ENCODE measurements at places on chromosomes 2 and 18.

- H3K27me3 ChIP-seq: no peaks in the 10 kb centered on the region
- H3K4me1 ChIP-seq: peaks cover 10% of the 10 kb centered on the region
- no peak overlapping the region for H3K27ac ChIP-seq
- H3K36me3 ChIP-seq: no peaks in the 10 kb centered on the region
- DNase-seq: peak; percentile 57
- H3K4me3 ChIP-seq: no peak overlapping the region
Measured at GRCh38 chr2:55493220-55493619, 26.3 kb upstream of the CFAP36 start.

DNA sequence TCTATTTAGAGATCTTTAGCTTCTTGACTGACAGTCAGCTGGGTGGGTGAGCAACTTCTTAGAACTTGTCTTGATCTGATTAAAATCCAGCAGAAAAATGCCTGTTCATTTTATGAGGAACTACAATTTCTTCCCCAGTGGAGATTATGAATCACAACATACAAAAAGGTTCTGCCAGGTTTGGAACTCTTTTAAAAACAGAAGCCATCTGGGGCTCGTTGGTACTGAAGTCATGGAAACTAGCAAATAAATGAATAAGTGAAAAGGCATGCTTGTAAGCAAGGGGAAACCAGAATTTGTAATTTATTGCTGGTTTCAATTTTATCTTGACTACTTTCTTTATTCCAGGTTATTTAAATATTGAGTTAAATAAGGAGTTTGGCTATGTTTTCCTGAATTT is 767.4 kb downstream of the MBD2 start:
- no peaks in the 10 kb centered on the region for H3K4me1 ChIP-seq
- no peak for DNase-seq
- no peak overlapping the region for H3K4me3 ChIP-seq
- no peaks in the 10 kb centered on the region for H3K36me3 ChIP-seq
- H3K27me3 ChIP-seq: no peaks in the 10 kb centered on the region

DNA sequence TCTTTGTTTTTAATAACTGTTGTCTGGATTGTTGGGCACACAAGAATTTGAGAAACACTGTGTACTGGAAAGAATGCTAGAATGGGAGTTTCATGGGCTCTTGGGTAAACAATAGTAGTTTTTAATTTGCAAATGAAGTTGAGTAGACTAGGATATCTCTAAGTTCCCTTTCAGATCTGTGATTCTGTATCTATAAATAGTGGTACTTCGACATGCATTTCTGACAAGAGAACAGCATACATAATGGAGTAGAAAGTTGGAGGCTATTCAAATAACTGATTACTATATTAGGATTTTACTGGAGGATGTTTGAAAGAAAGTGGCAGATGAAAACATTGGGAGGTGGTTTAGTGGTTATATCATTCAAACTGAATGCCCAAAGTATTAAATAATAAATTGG is 29.5 kb downstream of the EPB41L5 start:
- no peaks in the 10 kb centered on the region for H3K4me1 ChIP-seq
- no peak overlapping the region for H3K4me3 ChIP-seq
- no peak for DNase-seq
- no peaks in the 10 kb centered on the region for H3K36me3 ChIP-seq
- no peak overlapping the region for H3K27ac ChIP-seq
- no peaks in the 10 kb centered on the region for H3K27me3 ChIP-seq

GRCh38 chr2:99607861-99608491 is 118.2 kb upstream of the REV1 start:
- H3K36me3 ChIP-seq: no peaks in the 10 kb centered on the region
- 0 out of 2 replicates have a peak, but pooled peaks cover 5% of the 10 kb centered on the region for H3K4me1 ChIP-seq
- DNase-seq: no peak
- H3K27me3 ChIP-seq: no peaks in the 10 kb centered on the region

GRCh38 chr2:144707736-144708326 is 187.9 kb upstream of the ZEB2 start:
- no peak for DNase-seq
- no peak overlapping the region for H3K27ac ChIP-seq
- no peak overlapping the region for H3K4me3 ChIP-seq
- H3K27me3 ChIP-seq: no peaks in the 10 kb centered on the region
- H3K4me1 ChIP-seq: peaks cover 24% of the 10 kb centered on the region
- no peaks in the 10 kb centered on the region for H3K36me3 ChIP-seq

DNA sequence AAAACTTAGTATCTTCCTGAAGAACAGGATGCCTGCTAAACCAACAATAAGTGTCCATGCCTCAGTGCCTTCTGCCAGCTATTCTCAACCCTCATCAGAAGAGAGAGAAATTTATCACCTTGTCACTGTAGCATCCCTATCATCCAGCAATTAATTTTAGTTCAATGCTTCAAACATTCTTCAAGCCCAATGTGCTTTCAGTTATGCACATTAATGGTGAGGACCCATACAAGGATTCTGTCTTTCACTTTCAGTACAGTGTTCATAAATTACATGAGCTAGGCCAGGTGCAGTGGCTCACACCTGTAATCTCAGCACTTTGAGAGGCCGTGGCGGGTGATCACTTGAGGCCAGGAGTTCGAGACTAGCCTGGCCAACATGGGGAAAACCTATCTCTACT is 47.0 kb upstream of the MSH6 start:
- no peak overlapping the region for H3K27ac ChIP-seq
- no peaks in the 10 kb centered on the region for H3K4me1 ChIP-seq
- no peak for DNase-seq

GRCh38 chr18:59150236-59150635 is 10.6 kb downstream of the SEC11C start:
- H3K27ac ChIP-seq: no peak overlapping the region
- no peaks in the 10 kb centered on the region for H3K27me3 ChIP-seq
- DNase-seq: no peak
- peaks cover 6% of the 10 kb centered on the region for H3K36me3 ChIP-seq
- H3K4me1 ChIP-seq: no peaks in the 10 kb centered on the region

DNA sequence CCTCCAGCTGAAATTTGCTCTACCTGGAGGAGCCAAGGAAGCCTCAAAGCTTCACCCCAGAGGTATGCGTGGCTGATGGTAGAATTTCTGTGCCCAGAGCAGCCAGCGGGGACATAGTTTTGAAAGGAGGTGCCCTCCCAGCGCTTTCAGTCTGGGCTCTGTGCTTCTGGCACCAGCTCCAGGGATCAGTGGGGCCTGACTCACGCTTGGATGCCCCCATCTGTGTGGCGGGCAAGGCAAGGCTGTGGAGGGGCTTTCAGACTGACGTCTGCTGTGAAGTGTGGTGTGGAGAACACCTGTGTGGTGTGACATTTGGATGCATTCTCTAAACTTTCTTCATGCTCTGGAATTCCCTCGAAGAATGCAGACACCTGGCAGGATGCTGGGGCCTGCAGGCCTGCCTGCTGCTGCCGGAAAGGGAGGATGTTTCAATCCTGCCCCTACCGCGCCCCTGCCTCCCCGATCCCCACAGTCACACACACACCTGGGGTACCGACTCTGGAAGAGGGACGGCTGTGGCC is 84.1 kb downstream of the CTIF start:
- H3K4me3 ChIP-seq: no peak overlapping the region
- no peaks in the 10 kb centered on the region for H3K36me3 ChIP-seq
- DNase-seq: no peak
- no peaks in the 10 kb centered on the region for H3K4me1 ChIP-seq
- H3K27ac ChIP-seq: no peak overlapping the region
- H3K27me3 ChIP-seq: no peaks in the 10 kb centered on the region

GRCh38 chr2:69804416-69804815 is 25.0 kb upstream of the GMCL1 start:
- no peak overlapping the region for H3K4me3 ChIP-seq
- H3K4me1 ChIP-seq: no peaks in the 10 kb centered on the region
- DNase-seq: no peak
- no peak overlapping the region for H3K27ac ChIP-seq
- H3K36me3 ChIP-seq: 0 out of 2 replicates have a peak, but pooled peaks cover 2% of the 10 kb centered on the region
- no peaks in the 10 kb centered on the region for H3K27me3 ChIP-seq

DNA sequence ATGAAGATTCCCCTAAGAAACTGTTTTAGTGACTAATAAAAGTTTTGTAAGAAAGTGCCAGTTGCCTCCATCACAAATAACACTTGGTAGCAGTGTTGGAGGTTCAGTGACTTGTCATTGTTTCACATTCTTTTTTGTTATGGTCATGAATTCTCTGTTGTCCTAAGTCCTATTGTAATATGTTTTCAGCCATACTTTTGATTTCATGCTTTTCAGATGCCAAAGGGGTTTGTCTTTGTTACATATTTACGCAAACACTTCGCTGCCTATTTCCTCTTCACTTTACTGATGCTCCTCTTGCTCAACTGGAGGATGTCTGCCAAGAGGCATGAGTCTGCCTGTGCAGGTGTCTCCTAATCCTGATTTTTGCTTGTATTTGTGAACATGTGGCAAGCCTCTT is 66.6 kb downstream of the PHLPP1 start:
- peak; percentile 85 for DNase-seq
- H3K36me3 ChIP-seq: no peaks in the 10 kb centered on the region
- H3K4me3 ChIP-seq: no peak overlapping the region
- peak overlapping the region; percentile 55 for H3K27ac ChIP-seq
- H3K27me3 ChIP-seq: no peaks in the 10 kb centered on the region
- H3K4me1 ChIP-seq: peaks cover 22% of the 10 kb centered on the region

- no peak for DNase-seq
- no peaks in the 10 kb centered on the region for H3K4me1 ChIP-seq
- H3K4me3 ChIP-seq: no peak overlapping the region
- no peak overlapping the region for H3K27ac ChIP-seq
- H3K27me3 ChIP-seq: no peaks in the 10 kb centered on the region
Measured at GRCh38 chr2:197647961-197648690, 27.3 kb downstream of the RFTN2 start.

DNA sequence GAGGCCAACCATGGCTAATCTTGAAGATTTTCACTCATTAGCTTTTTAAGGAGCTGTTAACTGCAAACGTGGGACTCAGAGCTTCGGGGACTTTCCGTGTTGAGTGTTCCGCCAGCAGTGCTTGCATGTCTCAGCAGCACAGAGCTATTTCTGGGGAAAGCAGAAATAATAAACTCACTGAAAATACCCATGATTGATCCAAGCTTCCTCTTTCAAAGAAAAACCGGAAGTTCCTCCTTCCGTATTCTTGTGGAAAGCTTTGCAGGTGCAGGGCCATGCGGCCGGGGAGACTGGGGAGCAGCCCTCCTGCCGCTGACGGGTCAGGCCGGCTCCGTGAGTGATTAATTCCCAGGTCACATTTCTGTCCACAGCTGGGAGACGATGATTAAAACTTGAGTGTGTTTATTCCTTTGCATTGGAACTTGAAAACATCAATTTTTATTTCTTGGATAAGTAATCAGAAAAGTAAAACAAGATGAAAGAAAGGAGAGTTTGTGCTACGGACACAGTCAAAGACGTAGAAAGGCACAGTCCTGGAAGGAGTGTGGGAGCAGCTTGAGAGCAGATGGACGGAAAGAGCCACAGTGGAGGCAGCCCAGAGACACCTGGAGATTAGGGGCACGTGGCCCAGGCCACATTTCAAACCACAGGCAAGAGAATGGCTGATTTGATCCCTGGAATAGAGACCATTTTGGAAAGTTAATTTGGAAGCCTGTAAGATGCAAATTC is 54.2 kb upstream of the CTDP1 start:
- H3K27ac ChIP-seq: no peak overlapping the region
- no peak overlapping the region for H3K4me3 ChIP-seq
- no peak for DNase-seq
- peaks cover 61% of the 10 kb centered on the region for H3K27me3 ChIP-seq

DNA sequence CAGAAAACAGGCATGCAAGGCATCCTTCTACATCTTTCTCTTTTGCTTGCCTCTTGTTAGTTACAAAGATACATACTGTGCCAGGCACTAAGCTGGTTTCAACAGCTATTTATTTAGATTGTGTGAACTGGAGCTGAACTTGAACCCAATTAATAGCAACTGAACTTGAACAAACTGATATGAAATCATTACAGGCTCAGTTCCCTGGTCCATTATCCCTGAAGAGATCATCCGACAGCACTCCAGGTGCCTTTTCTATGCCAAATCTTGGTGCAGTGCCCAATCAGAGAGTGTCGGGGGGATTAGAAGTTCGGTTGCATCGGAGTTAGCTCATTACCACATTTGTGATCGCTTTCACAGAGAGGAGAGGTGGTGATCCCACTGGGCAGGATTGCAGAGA is 477.6 kb downstream of the PARD3B start:
- H3K27ac ChIP-seq: no peak overlapping the region
- no peak for DNase-seq
- no peaks in the 10 kb centered on the region for H3K27me3 ChIP-seq
- H3K36me3 ChIP-seq: no peaks in the 10 kb centered on the region
- peaks cover 18% of the 10 kb centered on the region for H3K4me1 ChIP-seq

DNA sequence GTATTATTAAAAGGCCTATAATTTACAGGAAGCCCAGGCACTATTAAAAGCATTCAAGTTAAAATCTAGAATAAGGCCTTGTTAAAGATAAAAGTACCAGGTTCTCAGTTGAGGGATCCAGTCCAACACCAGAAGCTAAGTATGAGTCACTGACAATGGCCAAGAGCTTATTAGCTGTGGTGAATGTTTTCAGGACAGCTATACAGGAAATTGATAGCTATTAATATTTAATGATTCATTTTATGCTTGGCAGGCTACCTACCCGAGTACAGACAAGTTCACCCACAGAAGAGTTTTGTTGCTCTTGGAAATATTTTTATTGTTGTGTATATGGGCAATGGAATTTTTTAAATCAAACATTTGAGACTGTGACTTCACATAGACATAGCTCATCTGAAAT is 729.6 kb upstream of the ZNF804A start:
- no peaks in the 10 kb centered on the region for H3K36me3 ChIP-seq
- no peaks in the 10 kb centered on the region for H3K27me3 ChIP-seq
- peak overlapping the region; percentile 68 for H3K27ac ChIP-seq
- peak; percentile 93 for DNase-seq
- peaks cover 22% of the 10 kb centered on the region for H3K4me1 ChIP-seq
- no peak overlapping the region for H3K4me3 ChIP-seq

DNA sequence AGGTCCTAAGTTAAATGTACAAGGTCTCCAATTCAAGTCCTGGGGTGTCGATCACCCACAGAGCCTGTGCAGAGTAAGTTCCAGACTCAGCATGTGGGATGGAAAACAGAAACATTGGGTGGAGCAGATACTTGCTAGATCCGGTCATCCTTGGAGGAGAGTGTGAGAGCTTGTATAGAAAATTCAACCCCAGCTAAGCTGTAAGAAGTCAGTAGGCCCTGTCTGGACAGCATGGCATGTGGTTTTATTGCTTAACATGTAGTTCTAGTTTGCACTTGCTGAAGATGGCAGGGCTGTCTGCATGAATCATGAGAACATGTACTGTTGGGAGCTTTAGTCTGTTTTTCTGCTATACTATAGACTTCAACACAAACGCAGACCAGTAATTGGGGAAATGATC is 189.6 kb upstream of the RMP24 start:
- H3K27me3 ChIP-seq: no peaks in the 10 kb centered on the region
- no peak for DNase-seq
- H3K4me3 ChIP-seq: no peak overlapping the region
- H3K36me3 ChIP-seq: no peaks in the 10 kb centered on the region

- no peaks in the 10 kb centered on the region for H3K4me1 ChIP-seq
- H3K27me3 ChIP-seq: peaks cover 3% of the 10 kb centered on the region
- no peak overlapping the region for H3K4me3 ChIP-seq
Measured at GRCh38 chr2:206408323-206409320, 34.7 kb upstream of the ADAM23 start.

DNA sequence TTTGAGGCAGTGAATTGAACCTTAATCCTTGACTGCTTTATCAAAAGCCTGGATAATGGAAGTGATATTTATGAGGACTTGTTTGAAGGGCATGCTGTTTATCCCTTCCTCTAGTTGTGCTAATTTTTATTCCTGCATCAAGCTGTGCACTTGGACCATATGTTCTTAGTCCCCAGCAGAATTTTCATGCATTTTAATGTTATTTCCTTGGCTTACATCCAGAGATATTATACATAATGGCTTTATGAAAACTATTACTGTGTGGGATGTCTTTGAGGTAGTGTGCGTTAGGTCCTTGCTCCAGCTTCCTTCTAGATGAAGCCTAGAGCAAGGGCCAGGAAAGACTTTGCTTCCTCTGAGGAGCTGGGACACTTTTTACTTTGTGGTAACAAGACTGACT is 378.4 kb downstream of the LPIN1 start:
- no peaks in the 10 kb centered on the region for H3K36me3 ChIP-seq
- no peak for DNase-seq
- H3K4me1 ChIP-seq: peaks cover 19% of the 10 kb centered on the region
- no peak overlapping the region for H3K27ac ChIP-seq
- no peak overlapping the region for H3K4me3 ChIP-seq
